ENCODE measurements at places on chromosomes 13 and 19.

DNA sequence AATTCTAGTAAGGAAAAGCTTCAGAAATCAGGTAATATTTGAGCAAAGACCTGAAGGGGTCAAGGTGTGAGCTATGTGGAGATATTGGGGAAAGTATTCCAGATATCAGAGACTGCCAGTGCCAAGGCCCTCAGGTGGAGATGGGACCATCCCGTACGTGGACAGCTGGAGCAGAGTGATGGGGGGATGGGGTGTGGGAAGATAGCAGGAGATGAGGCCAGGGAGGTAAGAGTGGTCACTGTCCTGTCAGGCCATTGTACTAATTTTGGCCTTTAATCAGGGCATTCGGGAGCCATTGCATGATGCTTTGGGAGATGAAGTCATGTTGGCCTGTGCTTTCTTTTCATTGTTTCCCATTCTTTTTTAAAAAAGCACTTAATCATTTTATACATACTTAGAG is 13.1 kb upstream of the GPR18 start:
- H3K4me3 ChIP-seq: no peak overlapping the region
- H3K36me3 ChIP-seq: peaks cover 52% of the 10 kb centered on the region
- DNase-seq: no peak

GRCh38 chr13:113825841-113826240 is 38.0 kb downstream of the GAS6 start:
- H3K27me3 ChIP-seq: no peaks in the 10 kb centered on the region
- DNase-seq: no peak
- no peaks in the 10 kb centered on the region for H3K4me1 ChIP-seq
- no peak overlapping the region for H3K4me3 ChIP-seq
- H3K27ac ChIP-seq: no peak overlapping the region
- H3K36me3 ChIP-seq: peaks cover 16% of the 10 kb centered on the region

- H3K36me3 ChIP-seq: peaks cover 58% of the 10 kb centered on the region
- H3K27me3 ChIP-seq: no peaks in the 10 kb centered on the region
- peaks cover 57% of the 10 kb centered on the region for H3K4me1 ChIP-seq
These were observed 2.0 kb downstream of the UHRF1 start for GRCh38 chr19:4911314-4911713.

DNA sequence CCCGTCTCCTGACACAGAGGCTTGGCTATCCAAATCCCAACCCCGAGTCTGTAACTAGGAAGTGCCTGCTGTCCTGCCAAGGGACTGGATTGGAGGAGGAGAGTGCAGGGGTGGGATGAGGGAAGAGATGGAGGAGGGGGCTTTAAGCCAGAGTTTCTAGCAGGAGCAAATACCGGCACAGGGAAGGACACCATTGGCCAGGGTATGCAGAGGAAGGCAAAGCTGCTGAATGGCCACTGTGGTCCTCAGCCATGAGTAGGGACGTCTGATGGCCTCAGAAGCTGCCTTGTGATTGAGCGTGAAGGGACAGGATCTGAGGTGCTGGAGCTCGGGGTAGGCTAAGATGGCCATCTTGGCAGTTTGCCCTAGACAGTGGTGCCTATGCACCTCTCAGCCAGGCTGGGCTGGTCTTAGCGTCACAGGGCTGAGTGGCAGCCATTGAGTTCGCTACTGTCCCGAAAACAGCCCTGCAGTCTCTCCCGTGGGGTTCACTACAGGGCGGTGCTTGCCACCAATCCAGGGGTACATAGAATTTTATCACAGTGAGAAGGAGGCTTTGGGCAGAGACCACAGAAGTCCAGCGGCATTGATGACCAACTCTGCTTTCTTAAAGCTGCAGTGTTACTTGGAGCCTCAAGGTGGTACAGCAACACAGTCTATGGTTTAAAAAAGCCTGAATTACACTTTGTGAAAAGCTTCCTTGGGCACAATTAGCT is 61.8 kb downstream of the AKAP11 start:
- DNase-seq: no peak
- peaks cover 59% of the 10 kb centered on the region for H3K4me1 ChIP-seq
- no peaks in the 10 kb centered on the region for H3K27me3 ChIP-seq
- H3K36me3 ChIP-seq: peaks cover 11% of the 10 kb centered on the region
- peak overlapping the region; percentile 48 for H3K27ac ChIP-seq

GRCh38 chr13:111506621-111507020 is 186.2 kb downstream of the TEX29 start:
- H3K36me3 ChIP-seq: no peaks in the 10 kb centered on the region
- no peak overlapping the region for H3K4me3 ChIP-seq
- DNase-seq: no peak
- H3K4me1 ChIP-seq: no peaks in the 10 kb centered on the region
- no peaks in the 10 kb centered on the region for H3K27me3 ChIP-seq

GRCh38 chr19:39915101-39915847 is 19.2 kb downstream of the FCGBP start:
- no peaks in the 10 kb centered on the region for H3K36me3 ChIP-seq
- H3K4me3 ChIP-seq: no peak overlapping the region
- no peak for DNase-seq
- H3K27ac ChIP-seq: no peak overlapping the region
- H3K4me1 ChIP-seq: no peaks in the 10 kb centered on the region
